Cardiac fibroblast (primary cell): ENCODE measurements at places on chromosomes 4 and X.

DNA sequence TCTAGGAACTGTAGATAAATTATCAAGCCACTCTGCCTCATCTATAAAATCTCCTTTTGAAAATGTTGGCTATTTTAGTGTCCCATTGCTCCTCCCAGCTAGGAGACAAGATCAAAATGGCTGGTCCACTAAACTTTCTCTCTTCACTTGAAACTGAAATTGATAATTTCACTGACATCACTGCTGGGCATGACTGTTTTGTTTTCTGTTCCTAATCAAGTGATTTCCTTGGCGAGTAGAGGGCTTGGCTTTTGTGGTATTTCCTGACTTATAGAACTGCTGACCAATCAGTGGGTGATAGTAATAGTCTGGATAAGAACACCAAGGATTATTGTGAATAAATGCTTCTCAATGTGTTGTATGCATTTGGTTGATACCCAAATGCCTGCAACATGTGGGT, 2152.9 kb downstream of the ARAP2 start:
- DNase-seq: peak; percentile 65

- no peak for DNase-seq
These were observed 126.7 kb downstream of the CHRNA9 start for GRCh38 chr4:40461879-40462278.

GRCh38 chr4:128386761-128387599, 99.4 kb upstream of the PGRMC2 start:
- DNase-seq: peak; percentile 93

GRCh38 chrX:150167482-150168324, 195.4 kb upstream of the MAMLD1 start:
- DNase-seq: no peak

- peak; percentile 63 for DNase-seq
These were observed 28.4 kb upstream of the TNIP3 start for GRCh38 chr4:121192480-121192879.
